ENCODE measurements at places on chromosomes 13 and 19.

DNA sequence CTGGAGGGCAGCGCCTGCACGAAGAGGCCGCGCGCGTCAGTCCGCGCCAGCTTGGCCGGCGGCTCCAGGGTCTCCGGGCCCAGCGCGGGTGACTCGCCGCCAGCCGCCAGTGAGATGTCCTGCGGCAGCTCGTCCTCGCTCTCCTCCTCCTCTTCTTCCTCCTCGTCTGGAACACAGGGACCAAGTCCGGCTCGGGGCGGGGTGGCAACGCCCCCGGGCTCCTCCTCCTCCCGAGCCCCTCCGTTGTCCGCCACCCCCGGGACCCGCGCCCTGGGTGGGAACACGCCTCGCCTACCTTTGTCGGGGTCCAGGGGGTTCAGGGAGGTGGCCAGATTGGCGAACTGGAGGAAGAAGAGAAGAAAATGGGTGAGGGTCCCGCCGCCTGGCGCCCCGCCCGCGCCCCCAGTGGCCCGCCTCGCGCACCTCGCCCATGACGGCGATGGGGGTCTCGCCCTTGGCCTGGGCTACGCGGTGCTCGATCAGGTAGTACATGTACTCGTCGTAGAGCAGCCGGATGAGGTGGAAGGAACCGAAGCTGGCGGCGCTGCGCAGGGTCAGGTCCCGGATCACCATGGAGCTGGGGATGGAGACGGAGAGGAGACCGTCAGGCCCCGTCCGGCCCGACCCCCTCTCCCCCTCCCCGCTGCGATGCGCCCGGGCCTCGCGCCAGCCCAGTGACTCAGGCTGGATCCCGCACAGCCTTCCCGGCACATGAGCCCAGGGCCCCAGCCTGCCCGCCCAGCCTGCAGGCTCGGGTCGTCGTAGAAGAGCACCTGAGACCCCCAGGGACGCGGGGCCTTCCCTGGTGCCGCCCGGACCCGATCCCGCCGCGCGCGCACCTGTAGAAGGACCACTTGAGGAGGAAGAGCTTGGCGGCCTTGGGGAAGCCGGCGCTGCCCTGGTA lies 10.6 kb downstream of the DCAF15 start:
- DNase-seq = no peak

DNA sequence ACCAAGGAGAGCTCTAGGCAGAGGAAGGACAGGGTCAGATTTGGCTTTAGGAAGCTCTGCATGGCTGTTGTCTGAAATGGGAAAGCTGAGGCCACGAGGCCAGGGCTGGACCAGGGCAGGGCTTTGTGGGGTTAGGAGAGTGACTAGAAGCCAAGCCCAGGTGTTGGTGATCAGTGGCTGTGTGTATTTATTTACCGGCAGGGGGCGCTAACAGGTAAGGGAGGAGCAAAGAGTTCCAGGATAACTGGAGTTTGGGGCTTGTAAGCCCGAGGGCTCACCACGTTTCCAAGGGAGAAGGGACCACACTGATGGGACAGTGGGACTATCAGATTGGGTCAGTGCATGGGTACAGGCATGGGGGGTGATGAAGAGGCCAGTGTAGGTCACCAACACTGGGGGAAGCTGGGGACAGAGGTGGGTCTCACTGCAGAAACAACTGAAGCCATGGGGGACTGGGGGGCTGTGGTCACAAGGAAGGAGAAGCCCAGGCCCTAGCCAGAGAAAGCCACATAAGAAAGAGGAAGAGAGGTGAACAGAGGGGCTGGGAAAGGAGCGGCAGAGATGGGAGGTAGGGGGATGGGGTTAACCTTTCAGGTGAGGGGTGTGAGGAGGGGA lies 3.9 kb downstream of the TMEM147 start:
- peak; percentile 24 for DNase-seq

GRCh38 chr13:41608111-41608838 lies 150.9 kb downstream of the RGCC start:
- no peak for DNase-seq

DNA sequence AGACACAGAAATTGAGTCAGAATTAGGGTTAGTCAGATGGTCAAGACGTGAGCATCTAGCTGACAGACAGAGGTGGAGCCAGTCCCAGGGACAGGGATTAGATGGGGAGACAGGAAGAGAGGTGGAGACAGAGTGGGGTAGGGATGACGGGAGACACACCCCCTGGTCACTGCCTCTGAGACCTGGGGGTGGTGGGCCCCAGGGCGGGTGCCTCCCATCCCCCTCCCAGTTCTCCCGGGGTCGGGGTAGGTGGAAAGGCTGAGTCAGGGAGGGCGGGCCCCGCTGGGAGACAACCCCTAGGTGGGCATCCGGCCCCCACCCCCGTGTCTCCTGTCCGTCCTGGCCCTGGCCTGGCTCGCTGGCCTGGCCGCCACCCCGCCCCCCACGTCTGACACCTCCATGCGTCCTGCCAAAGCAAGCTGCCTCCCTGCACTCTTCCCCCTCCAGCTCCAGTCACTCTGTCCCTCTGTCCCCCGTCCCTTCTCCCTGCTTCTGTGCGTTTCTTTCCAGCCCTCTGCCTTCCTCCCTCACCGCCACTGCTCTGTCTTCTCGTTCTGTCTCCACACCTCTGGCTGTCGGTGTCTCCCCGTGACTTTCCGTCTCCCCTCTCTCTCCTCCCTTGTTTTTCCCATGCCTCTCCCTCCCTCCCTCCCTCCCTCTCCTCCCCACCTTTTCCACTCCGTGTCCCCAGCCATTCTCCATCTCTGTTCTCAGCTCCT lies 15.1 kb downstream of the CCDC97 start:
- no peak for DNase-seq

DNA sequence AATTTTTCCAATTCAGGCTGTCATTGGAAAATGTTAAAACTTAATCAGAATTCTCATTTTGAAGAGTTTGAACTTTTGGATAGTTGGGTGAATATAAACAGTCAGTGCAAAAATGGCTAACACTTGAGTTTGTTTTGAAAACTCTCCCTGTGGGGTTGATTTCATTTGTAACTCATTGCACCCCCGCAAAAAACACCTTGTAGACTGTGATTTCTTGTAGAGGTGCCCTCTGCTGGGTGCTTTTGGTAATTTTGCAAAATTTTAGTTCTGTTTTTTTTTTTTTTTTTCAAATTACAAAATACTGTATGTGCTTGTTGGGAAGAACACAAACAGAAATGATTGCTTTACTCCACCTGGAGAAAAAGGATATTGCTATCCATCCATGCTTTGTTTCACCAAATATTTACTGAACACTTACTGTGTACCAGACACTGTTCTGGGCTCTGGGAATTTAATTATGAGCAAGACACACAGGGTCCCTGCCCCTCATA lies 28.2 kb upstream of the GPI start:
- DNase-seq = no peak

Data from T-helper 22 cell (primary cell).